LoVo (cell line): ENCODE measurements at places on chromosomes 2 and 18.

DNA sequence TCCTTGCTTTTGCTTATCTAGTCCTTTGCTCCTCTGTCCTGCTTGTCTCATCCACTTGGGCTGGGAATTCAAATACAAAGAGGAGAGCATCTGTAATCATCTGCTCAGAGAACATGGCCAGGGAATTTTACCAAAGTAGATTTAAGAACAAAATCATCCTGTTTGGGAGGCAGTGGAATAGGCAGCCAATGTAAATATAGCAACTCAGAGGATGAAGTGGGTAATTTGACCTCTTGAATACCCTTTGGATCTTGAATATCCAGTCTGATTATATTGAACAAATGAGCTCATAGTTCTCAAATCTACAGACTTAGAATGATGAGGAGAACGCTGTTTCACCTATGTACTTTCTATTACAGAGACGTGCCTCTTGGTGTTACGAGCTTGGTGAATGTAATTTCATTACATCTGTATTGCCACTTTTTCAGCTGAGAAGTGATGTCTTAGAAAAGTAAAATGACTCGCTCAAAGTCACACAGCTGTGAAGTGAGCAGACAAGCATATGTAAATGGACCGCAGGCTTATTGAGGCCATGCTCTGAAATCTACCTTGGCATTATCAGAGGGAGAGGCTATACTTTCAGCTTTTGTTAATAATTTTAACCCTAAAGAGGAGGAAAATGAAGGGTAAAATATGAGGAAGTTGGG is 266.3 kb downstream of the MTX2 start:
- no peak for DNase-seq

GRCh38 chr2:42113452-42113851 is 55.7 kb upstream of the EML4 start:
- no peak for DNase-seq

GRCh38 chr2:166361351-166362153 is 14.2 kb downstream of the SCN9A start:
- DNase-seq, result peak; percentile 16

GRCh38 chr2:105007367-105007766 is 30.5 kb upstream of the MRPS9 start:
- no peak for DNase-seq

DNA sequence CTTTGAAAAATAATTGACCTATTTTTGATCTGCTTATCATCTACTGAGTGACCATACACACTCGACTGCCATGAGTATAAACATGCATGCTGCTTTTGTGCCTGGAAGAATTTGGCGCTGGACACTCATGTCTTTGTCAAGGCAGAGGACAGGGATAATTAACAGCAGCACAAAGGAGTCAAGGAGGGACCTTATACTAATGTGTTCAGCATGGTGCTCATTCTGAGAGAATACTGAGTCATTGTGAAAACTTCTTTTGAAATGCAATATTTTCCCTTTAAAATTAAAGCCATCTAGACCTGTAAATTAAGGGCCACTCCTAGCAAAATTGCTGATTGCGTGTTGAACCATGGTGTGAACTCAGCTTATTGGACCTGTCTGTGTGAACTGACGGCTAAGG is 116.3 kb downstream of the ZNF532 start:
- DNase-seq, result no peak

- DNase-seq, result no peak
Observed at GRCh38 chr2:134869946-134870736, 31.7 kb downstream of the ACMSD start.

DNA sequence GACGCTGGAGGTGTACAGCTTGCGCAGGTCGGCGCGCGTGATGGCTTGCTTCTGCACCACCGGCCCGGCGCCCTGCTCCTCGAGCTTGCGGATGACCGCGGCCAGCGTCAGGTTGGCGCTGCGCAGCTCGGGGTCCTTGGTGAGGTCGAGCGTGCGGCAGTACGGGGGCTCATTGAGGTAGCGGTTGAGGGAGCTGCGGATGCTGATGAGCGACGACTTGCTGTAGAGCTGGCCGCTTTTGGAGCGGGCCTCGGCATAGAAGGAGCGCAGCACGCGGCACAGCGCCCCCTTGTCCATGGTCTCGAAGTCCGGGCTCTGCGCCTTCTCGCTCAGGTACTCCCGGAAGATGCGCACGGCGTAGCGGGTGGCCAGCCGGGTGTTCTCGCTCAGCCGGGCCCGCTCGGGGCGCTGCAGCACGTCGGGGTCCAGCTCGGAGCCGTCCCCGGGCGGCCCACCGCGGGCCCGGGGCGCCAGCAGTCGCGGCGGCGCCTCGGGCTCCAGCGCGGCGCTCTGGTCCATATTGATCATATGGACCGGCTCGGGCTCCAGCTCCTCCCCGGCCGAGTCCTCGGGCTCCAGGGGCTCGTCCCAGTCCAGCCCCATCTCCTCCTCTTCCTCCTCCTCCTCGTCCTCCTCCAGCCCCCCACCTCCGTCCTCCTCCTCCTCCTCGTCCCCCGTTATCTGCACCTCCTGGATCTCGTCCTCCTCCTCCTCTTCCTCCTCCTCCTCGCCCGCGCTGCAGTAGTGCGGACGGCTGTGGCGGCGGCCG is 523 bp downstream of the KCTD1 start:
- no peak for DNase-seq

DNA sequence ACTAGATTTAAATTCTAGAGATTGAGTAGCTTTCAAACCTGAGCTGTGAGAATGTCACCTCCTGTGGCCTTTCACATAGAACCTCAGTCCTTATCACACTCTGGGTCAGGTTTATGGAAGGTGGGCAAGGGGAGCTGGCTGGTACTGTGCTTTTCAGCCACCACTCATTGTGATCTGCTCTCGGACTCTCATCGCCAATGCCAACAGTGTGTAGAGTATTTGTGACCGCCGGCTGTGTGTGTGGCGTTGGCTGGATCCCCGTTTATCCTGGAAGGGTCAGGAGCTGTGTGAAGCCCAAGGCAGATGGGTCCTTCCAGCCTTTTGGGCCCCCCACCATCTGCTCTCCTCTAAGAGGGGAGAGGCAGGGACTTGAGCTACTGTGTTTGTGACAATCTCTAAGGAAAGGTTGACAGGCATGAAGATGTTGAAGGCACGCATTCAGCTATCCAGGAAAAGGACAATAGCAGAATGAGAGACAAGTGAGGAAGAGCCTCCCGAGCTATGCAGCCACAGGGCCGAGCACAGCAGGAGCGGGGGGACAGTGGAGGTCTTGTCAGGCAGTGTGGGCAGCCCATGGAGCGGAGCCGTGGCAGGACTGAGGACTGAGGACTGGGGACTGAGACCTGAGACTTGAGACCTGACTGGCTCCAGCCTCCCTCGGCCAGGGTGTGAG is 107.1 kb upstream of the TPO start:
- DNase-seq, result no peak

DNA sequence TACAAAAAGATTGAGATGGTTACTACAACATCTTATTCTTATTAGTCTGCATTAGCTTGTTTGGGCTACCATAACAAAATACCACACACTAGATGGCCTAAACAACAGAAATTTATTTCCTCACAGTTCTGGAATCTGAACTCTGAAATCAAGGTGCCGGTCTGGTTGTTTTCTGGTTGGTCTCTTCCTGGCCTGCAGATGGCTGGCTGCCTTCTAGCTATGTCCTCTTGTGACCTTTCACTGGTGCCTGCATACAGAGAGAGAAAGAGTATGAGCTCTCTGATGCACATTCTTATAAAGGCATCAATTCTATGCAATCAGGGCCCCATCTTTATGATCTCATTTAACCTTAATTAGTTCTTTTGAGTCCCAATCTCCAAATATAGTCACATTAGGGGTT is 696.5 kb downstream of the TDRD15 start:
- DNase-seq, result no peak

DNA sequence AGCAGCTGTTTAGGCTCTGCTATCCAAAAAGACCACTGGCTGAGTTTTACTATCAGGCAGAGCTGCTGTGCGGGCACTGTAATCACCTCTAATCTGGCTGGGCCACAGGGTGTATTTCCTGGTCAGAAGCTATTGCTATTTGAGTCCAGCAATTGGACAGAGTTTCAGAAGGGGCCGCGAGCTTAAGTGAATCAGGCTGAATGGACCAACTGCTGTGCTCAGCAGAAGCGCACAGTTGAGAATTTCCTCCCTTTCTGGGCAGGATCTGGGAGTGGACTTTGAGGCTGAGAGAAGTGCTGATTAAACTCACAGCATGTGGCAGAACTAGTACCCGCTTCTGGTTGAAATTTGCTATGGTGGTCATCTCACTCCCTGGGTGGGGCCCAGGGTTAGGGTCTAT is 251.8 kb downstream of the INSIG2 start:
- no peak for DNase-seq

- no peak for DNase-seq
Observed at GRCh38 chr2:60478660-60479059, 74.8 kb downstream of the BCL11A start.

- peak; percentile 21 for DNase-seq
Observed at GRCh38 chr18:61896757-61897156, 4.0 kb upstream of the RNF152 start.

- DNase-seq, result no peak
Observed at GRCh38 chr2:205776139-205776538, 93.8 kb downstream of the NRP2 start.

- DNase-seq, result no peak
Observed at GRCh38 chr2:238888781-238889180, 40.9 kb downstream of the TWIST2 start.

DNA sequence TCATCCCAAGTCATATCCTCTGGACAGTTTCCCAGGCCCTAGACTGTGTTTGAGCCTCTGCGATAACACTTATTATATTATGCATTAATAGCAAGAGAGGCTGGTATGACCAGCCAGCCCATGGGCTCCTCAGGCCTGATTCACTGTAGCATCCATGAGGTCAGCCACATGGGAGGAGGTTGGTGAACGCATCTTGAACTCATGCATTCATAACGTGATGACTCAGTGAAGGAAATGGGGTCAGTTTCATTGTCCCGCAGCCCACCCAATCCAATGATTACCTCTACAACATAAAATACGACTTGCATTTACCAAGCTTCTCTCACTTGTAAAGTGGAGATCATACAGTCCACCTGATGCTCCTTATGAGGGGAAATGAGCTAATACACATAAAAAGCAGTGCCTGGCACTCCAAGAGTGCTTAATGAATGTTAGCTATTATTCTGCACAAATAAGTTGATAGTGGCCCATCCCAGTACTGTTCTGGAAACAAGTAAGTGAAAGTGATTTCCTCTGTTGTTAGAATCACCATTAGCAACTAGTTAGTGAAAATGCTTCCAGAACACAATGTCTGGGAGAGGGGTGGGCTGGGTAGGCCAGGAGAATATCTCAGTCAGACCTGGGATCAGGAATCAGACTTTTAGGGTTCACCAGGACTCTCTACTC is 46.1 kb upstream of the CELF4 start:
- no peak for DNase-seq

GRCh38 chr2:216064014-216064630 is 17.5 kb downstream of the PECR start:
- no peak for DNase-seq

GRCh38 chr2:168278424-168278888 is 31.1 kb upstream of the STK39 start:
- peak; percentile 76 for DNase-seq

DNA sequence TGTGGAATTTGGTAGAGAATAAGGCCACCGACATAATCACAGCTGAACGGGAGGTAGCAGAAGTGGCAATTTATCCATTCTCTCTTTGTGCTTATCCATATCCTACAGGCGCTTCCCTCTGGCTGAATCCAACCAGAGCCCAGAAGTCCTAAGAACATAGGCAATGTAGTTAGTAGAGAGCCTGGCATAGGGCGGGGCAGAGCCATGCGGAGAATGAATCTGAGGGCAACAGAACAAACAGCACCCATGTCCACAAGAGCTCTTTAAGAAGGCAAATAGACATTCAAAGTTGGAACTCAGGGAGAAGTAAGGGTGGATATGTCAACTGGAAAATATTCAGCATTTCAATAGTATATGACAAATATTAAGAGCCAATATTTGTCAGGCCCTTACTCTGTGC is 305.9 kb upstream of the VWC2L start:
- no peak for DNase-seq

- no peak for DNase-seq
Observed at GRCh38 chr2:238418999-238419546, 7.7 kb upstream of the ASB1 start.

GRCh38 chr18:70423988-70424387 is 135.1 kb downstream of the SOCS6 start:
- DNase-seq, result peak; percentile 68

- DNase-seq, result no peak
Observed at GRCh38 chr2:53784436-53784835, 2.3 kb downstream of the ASB3 start.

DNA sequence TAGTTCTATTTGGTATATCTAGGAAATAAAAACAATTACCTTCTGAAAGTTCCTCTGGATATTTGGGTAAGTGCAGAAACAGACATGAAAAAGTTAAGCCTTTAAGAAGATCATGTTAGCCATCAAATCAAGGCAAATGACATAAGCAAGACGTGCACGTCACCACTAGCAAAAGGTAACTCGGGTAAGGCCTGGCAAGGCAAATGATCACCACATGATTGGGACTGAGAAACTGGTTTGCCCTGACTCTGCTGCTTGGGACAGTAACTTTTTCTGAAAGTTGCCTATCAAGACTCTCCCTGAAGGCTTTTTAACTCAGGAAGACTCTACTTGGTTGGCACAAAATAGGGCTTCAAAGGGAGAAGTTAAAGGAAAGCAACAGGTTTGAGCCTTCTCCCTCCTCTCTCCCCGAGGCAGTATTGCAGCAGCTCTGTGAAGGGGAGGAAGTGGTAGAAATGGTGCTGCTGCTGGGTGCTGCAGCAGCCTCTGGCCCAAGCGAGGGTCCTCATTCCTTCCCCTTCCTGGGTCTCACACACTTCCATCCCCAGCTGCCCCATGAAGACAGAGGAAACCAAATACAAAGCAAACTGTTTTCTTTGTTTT is 17.1 kb upstream of the TMEM237 start:
- DNase-seq, result no peak

GRCh38 chr2:75523313-75524275 is 37.1 kb downstream of the EVA1A start:
- peak; percentile 83 for DNase-seq

- DNase-seq, result no peak
Observed at GRCh38 chr2:40592218-40592617, 140.3 kb upstream of the SLC8A1 start.

DNA sequence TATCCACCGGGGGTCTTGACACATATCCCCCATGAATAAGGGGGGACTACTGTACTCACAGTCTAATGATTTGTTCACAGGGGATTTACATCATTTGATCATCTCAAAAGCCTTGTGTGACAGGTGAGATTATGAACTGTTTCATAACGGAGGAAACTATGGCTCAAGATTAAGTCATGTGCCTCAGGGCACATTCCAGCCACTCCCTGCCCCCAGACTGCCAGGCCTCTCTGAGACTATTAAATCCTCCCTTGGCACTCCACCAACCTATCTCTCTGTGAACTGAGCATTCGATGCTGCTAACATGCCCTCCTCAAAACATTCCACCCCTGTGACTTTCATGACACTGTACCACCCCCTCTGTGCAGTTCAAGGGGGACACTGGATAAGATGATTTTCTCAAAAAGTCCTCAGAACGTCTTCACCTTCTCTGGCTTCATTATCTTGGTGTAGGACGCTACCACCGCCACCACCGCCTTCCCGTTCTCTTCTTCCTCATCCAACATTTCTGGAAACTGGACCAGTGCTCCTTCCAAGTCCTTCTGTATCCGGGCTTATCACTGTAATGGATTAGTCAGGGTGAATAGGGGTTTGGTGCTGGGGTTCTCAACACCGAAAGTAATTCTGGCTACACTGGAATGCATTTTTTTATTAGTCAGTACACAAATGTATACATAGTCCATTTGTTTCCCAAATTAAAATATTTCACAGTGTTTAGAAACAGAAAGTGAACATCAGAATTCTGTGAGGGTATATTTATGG is 169.6 kb downstream of the KCNS3 start:
- DNase-seq, result peak; percentile 77

GRCh38 chr2:111231532-111232252 is 111.0 kb downstream of the BCL2L11 start:
- DNase-seq, result no peak
